ENCODE measurements at places on chromosomes 12 and 14.

GRCh38 chr14:64948612-64949210 is 6.2 kb upstream of the GPX2 start:
- DNase-seq: no peak

DNA sequence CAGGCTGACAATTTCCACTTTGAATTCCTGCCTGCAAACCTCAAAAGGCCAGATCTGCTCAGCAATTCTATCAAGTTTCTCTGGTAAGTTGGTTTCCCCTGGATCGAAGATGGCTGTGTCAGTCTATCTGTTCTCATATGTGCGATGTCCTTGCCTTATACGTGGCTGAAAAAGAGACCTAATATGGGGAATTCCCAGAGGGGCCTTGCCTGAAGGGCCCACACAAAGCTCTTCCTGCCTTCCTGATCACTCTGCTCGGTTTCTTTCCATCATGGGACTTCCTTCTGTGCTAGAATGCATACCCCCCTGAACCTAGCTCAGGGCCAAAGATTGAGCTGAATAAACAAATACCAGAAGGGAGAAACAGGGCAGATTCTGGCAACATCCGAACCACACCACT is 13.2 kb downstream of the TCL1B start:
- no peak for DNase-seq

DNA sequence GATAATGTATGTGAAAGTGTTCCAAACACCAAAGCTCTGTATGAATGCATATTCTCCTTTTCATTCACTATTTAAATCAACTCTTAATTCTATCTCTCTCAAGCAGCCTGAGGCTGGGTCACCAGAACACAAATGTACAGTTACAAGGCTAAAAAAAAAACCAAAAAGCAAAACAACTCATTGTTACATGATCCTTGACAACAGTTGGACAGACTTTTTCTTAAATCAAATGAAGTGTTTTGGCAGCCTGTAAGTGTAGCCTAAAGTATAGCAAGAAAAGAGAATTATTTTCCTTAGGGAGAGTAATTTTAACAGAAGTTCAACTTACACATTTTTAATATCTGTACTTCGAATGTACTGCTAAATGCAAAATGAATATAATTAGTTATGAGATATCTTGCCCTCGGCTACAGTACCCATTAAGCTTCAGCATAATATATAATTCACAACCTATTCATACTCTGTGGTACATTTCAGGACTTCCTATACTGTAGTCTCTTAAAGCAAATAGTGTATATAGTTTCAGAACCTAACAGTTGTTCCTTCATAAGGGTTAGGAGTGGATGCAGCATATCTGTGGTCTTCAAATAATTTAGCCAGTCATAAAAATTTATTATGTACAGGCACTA is 214.0 kb upstream of the BTG1 start:
- no peak for DNase-seq

GRCh38 chr12:6643569-6644256 is 3.5 kb downstream of the ACRBP start:
- DNase-seq: no peak

DNA sequence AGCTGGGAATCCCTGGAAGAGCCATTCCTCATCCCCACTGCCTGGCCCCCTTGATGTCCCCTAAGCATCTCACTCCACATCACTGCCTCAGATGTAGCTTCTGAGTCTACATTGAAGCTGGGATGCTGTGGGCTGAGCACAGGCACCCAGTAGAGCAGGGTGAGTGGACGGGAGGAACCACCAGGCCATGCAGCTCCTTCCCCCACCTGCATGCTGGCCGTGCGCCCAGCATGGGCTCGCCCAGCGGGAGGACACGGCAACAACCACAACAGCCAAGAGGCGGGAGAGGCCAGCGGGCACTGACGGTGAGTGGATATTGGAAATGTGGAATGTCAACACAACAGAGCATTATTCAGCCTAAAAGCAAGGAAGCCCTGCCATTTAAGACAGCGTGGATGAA is 310.9 kb downstream of the ADGRD1 start:
- no peak for DNase-seq

DNA sequence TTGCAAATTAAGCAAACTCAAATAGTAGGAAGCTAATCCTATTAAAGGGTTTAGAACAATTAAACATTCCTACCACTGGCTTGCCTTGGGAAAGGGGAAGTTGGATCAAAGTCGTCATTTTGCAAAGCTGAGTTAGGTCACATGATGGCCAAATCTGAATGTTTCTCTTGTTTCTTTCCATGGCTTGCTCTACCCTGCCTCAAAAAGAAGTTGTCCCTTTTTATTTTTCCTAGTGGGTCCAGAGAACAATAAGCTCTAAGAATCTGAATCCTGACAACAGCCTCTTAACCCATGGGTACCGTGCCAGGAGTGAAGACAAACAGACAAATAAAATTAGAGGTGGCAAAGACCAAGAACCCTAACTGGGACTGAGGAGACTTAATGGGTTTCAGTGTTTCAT is 26.2 kb upstream of the NPFF start:
- DNase-seq: no peak

DNA sequence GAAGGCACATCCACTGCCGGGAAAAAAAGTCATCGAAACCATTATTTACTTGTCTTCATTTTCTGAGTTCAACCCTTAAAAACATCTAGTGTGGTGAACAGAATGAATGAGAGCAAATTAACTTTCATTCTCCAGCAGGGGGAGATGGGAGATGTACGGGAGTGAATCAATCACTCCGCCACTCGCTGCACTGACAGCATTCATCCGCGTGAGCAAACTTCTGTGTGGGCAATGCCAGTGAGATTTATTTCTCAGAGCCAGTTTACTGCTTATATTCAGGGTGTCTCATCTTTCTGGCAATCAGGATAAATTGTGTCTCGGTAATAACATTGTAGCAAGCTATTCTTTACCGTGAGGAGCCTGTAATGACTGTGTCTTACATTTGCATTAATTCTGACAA is 463.6 kb upstream of the MIS18BP1 start:
- no peak for DNase-seq

DNA sequence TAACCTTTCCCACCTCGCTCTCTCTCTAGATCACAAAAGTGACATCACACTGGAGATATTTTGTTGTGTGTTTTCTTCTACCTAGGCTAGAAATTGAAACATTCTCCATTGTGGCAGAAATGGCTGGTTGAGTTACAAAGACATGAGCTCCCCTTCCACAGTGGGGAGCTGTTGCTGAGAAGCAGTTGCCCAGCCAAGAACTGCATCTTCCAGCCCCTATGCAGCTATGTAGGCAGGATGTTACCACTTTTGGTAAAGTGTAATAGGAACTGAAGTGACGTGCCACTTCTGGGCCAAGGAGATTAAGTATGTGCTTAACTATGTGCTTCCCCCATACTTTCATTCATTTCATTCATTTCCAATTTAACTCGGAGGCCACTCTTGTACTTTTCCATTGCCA is 138.7 kb upstream of the E2F7 start:
- no peak for DNase-seq

- DNase-seq: no peak
Observed at GRCh38 chr14:51630987-51631386, 20.7 kb upstream of the FRMD6 start.

DNA sequence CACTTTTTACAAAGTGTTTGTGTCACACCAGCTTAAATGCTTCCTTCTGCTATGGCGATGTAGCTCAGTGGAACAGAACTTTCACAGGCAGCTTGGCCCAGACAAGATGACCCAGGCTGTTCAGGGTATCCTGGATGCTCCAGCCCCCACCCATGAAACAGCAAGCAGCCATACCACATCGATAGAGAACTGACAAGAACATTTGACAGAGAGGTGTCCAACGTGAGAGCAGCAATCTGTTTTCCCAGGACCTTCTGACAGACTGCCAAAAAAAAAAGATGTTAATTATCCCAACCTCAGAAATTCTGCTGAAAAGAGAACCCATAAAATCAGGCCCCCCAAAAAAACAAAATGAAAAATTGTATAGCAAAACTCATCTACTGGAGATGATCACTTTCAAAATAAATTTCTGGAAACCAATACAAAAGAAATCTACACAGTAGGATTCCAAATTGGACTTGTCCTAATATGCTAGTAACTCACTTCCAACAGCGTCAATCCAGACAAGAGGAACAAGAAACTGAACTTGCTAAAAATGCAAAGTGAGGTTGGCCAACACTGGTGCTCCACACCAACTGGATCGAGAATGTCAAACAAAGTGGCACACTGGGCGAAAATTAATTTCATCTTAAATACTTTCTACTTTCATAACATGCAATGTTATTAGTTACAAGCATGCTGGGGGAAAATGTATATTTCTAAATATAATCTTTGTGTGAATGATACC is 118.8 kb downstream of the DPF3 start:
- DNase-seq: no peak

GRCh38 chr12:9149372-9149771 is 33.7 kb upstream of the A2M start:
- DNase-seq: no peak

- DNase-seq: no peak
Observed at GRCh38 chr14:105329411-105330150, 15.0 kb downstream of the PACS2 start.

DNA sequence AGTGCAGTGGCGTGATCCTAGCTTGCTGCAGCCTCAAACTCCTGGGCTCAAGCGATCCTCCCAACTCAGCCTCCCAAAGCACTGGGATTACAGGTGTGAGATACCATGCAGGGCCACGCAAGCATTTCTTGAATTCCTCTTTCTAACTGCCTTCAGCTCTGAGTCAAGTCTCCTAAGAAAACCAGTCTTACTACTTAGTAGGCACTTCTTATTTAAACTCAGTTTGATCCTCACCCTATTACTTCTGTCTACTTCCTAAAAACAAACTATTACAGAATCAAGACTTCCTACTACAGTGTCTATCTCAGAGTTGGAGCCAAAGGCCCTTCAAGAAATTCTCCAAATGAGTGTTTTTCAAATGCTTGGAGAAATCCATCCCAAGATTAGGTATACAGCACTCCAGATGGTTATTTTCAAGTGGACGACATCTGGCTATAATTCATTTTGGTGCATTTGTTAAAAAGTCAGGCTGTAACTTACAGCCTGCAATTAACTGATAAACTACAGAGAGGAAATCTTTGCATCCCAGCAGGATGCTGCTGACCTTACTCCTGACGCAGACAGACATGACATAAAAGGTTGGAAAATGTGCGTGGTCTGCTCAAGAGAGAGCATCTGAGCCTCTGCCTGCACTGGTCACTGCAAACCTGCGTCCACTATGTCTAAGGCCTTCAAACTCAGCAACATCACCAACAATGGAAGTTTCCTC is 34.7 kb downstream of the SSH1 start:
- DNase-seq: no peak

GRCh38 chr14:55957950-55958349 is 160.3 kb upstream of the PELI2 start:
- DNase-seq: no peak

GRCh38 chr12:23424685-23425084 is 524.8 kb downstream of the SOX5 start:
- no peak for DNase-seq

DNA sequence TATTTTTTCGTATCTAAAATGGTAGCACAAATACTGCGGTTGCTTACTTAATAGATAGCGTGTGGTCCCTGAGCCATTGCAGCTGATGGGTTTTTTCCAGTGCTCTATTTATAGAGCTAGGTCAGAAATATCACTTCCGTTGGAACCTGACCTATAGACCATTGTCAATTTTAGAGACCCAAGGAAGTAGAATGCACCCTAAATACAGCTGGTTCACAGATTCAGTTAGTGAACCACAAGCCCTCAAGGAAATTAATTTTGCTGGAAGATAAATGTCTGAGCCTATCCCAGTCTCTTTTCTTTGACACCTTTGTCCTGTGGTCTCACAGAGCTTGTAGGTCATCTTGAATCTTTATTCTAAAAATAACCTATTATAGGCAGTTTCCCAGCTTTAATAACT is 391.0 kb downstream of the ZFP36L1 start:
- no peak for DNase-seq

DNA sequence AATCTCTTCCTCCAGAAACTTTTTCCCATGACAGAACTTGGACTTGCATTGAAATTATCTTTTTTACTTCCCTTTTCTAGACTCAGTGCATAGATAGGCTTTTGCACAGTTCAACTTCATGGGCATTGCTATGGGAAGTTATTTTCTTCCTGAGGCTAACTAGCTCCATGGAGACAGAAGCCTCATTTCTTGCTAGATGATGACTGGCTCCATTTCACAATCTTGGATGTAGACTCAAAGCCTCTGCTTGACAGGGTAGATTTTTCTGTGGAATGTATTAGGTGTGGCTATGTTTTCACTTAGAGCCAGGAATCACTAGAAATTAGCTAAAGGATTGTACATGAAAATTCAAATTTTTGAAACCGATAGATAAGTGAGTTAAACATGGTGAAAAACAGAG is 884.1 kb upstream of the MGAT4C start:
- no peak for DNase-seq

DNA sequence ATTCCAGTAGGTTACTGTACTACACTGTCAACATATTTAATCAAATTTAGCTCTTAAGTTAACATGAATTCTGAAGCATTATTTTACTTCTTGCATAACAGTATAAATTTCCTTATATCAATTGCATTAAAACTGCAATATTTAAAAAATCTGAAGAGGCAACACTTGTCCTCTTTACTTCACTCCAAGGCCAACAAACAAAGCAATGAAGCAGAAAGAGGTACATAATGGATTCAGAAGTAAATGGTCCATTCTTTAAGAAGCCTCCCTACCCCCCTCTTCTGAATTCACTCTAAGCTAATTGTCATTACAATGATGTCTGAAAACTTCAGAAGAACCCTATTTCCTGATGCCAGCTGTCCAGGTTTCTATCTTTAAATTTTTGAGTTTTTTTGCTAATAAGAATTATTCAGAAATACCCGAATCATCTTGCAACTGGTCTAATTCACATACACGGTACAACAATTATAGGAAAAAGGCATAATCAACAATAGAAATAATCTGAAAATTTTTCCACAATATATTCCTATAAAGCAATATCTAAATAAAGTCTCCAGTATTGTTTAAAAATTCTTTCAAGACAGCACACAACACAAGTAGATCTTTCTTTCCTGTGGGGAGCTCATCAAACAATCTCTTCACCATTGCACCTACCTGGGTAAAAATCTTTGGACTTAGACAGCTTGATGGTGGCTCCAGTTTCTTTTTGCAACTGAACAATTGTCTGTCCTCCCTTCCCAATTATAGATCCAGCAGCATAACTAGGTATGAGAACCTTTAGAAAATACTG is 2.9 kb downstream of the NOVA1 start:
- DNase-seq: no peak

GRCh38 chr12:104850781-104851180 is 107.3 kb downstream of the SLC41A2 start:
- DNase-seq: no peak

- no peak for DNase-seq
Observed at GRCh38 chr12:117699575-117699974, 269.2 kb downstream of the KSR2 start.

DNA sequence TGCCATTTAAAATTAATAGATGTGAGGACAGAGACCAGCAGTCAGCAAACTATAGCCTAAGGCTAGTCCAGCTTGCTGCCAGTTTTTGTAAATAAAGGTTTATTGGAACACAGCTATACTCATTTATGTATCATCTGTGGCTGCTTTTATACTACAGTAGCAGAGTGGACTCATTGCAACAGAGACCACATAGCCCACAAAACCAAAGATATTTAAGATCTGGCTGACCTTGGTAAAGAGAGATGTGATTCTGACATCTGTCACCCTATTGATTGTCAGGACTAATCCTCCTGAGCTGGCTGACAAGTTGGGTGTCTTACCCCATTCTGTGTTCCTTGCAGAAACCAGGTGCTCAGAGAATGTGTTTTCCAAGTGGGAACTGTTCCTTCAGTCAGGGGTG is 99.9 kb downstream of the BEGAIN start:
- DNase-seq: no peak

Data from activated CD4-positive, CD25-positive, alpha-beta regulatory T cell treated with anti-CD3 and anti-CD28 coated beads, Interleukin-2, amount 50 U/mL, for 16 hours (primary cell).